ENCODE measurements at places on chromosomes 6 and 20.

DNA sequence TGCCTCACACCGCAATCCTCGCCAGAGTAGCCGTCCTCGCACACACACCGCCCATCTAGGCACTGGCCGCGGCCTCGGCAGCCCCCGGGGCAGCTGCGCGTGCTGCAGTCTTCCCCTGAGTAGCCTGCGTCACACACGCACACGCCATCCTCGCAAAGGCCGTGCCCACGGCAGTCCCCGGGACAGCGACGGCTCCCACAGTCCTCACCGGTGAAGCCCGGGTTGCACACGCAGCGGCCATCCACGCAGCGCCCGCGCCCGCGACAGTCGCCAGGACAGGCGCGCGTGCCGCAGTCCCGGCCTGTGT is 13.1 kb downstream of the TNXB start:
- DNase-seq = no peak

GRCh38 chr6:109458774-109459531 is 3.4 kb upstream of the MICAL1 start:
- no peak for DNase-seq

- DNase-seq = no peak
Observed at GRCh38 chr6:2179241-2179640, 66.2 kb downstream of the GMDS start.

- no peak for DNase-seq
Observed at GRCh38 chr6:26092443-26092842, 5.2 kb downstream of the HFE start.

- no peak for DNase-seq
Observed at GRCh38 chr6:12343122-12343439, 52.9 kb downstream of the EDN1 start.

DNA sequence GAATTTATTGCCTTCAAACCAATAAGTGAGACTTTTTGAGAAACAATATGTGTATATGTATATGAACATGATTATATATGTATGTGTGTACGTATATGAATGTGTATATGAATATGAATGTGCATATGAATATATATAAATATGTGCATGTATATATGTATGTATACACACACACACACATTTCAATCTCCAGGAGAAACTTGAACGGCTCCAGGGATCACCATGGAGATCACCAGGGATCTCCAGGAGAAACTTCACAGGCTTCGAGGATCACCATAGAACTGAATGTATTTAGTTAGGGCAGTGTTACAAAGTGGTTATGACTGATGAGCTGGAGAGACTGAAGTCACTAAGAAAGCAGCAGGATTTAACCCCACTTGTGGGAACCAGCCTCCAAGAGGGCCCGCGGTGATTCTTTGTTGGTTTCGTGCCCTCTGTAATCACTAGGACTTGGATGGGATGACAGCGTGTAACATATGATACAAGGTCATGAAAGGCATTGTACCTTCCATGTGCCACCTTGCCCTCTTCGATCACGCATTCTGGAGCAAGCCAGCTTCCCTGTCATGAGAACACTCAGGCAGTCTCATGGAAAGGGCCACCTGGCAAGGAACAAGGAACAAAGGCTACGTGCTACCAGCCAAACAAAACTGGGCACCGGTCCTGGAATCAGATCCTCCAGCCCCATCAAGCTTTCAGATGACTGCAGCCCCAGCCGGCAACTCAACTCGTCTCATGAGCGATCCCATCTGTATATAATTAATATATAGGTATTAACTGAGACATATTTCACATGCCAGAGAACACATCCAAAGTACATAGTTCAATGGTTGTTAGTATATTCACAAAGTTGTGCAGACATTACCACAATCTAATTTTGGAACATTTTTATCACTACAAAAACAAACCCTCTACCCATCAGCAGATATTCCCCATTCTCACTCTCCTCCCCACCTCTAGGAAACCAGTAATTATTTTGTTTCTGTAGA is 8.6 kb downstream of the FAM50B start:
- DNase-seq = no peak

DNA sequence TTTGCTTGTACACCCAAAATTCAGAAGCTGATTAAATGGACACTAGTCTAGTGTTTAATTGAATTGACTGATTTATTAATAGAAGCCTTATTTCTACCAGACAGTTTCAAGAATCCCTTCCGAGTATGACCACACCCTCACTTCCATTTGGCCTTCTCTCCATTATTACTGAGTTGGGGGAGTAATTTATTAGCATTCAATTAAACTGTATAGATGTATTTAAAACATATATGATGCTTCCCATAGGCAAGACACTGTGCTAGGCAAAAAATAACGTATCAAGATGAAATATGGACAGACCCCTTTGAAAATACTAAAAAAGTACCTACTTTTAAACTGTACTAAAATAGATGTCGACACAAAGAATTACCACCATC is 112.9 kb upstream of the PHACTR1 start:
- no peak for DNase-seq

DNA sequence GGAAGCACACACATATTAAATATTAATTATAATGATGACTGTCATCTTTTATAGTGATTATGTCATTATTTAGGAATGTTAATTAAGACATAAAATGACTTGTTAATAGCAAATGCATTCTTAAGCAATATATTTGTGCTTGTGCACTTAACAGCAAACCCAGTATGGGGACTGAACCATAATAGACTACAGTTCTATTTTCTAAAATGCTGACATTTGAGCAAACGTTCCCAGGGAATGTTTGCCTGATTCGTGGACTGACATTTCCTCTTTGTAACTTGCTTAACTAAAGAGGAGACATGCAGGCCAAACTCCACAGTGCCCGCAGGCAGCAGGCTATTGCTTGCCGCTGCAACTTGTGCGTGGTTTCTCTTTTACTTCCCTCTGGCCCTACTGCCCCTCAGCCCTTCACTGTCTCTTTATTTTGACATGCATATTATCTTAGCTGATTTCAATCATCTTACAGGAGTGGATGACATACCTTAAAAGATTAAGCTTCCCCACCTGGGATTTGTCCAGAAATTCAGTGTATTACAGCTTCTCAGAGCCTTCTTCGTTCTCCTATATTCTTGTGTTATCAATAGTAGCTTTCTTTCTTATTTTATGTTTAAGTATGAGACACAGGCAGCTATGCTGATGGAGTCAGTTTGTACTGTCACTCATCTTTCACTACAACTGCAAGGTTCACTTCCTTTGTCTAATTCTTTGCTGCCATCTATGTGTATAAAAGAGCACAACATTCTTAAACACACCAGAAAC is 141.5 kb downstream of the GMDS start:
- peak; percentile 68 for DNase-seq

DNA sequence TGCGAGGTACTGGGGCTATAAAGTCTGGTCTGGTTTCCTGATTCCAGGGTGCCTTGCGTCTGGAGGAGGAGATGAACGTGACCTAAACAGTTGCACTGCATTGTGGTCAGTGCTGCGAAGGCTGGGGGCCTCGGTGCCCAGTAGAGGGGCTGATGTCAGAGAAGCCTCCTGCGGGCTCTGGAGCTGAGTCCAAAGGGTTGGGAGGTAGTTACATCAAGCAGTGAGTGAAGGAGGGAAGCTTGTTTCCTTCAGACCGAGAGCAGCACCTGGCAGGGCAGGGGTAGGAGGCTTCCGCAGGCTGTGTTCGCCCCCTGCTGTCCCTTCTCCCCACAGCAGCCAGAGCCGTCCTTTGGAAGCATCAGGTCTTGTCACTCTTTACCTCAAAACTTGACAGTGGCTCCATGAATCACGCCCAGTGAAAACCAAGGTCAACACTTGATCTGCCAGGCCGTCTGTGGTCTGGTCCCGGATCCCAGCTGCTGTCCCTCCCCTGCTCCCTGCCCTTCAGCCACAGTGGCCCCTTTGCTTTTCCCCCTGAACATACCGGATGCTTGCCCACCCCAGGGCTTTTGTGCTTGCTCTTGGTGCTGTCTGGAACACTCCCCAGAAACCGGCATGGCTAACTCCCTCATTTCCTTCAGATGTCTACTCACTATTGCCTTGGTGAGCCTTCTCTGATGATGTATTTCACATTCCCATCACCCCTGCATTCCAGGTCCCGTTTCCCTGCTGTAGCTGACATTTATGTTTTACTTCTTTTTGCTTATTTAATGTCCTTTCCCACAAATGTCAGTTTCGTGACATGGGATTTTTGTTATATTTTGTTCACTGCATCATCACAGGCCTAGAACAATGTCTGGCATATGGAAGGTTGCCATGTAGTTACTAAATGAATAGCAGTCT is 7.0 kb downstream of the DYNLRB1 start:
- peak; percentile 86 for DNase-seq

DNA sequence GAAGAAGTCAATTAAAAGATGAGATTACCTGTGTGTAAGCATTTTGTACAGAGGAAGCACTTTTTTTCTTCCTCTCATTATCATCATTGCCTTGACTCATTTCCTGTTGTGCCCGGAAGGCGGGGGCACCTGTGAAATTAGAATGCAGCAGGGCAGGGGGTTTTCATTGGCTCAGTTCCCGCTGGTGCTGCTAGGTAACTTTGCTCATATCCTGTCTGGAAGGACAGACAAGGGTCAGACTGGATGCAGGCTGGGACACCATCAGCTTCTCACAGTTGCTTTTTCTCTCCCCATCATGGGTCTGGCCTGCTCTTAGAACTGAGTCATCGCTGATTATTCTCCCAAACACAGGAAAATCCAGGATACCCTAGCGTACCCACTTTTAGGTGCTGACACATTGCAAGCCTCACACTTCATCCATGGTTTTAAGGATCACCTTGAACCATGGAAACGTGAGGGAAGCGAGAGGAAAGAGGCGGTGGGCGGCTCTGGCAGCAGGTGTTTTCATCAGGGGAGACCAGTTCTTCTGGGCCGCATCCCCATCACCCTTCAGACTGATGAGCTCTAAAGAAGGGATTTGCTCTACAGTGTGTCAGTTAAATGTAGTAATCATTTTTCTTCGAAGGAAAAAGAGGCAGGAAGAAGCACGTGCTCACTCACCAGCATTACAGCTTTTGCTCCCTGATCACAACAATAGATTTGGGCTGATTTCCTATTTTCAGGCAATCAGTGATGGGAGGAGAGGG is 195.7 kb upstream of the SASH1 start:
- DNase-seq = no peak

DNA sequence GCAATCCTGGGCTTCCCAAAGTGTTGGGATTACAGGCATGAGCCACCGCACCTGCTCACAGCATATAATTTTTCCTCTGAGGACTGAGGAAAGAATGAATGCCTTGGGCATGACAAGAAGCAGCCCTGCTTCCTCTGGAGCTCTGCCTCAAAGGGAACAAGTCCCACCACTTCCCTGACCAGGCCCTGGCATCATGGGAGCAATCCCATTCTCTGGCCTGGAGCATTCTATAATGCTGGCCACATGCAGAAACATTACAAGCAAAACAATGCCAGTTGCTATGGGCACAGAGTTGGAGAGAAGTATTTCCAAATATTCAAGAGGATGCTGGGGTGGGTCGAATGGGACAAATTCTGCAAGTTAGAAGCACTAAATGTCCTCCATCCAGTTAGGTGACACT is 41.5 kb upstream of the ARMH2 start:
- no peak for DNase-seq
